ENCODE measurements at places on chromosomes 7 and 10.

- no peak for DNase-seq
Measured at GRCh38 chr7:136050462-136050847, 73.3 kb upstream of the MTPN start.

- DNase-seq: no peak
Measured at GRCh38 chr7:111540199-111540815, 22.0 kb downstream of the IMMP2L start.

GRCh38 chr7:106568680-106569499, 92.1 kb downstream of the CCDC71L start:
- no peak for DNase-seq

- DNase-seq: no peak
Measured at GRCh38 chr10:29403208-29403607, 114.3 kb downstream of the LYZL1 start.

- DNase-seq: no peak
Measured at GRCh38 chr7:636396-636795, 90.1 kb upstream of the DNAAF5 start.

- DNase-seq: no peak
Measured at GRCh38 chr7:92057375-92057774, 76.9 kb downstream of the CYP51A1 start.

DNA sequence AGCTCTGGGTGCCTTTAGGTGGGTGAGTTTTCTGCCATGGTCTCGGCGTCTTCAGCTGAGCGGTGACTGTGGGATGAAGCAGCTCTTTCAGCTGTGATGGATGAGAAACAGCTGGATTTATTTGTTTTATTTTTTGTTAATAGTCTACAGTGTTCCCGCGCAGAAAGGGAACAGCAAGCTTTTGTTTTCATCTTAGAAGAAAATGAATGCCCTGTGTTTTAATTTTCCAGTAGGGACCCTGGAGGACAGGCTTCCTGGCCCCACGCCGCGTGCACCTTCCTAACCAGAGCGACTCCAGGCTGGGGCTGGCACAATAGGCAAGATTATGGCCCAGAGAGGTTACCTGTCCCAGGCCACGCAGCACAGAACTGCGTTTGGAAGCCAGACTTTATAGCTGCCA, 57.6 kb downstream of the GTF2IRD1 start:
- DNase-seq: no peak

GRCh38 chr10:132363376-132363775, 31.4 kb downstream of the LRRC27 start:
- no peak for DNase-seq

DNA sequence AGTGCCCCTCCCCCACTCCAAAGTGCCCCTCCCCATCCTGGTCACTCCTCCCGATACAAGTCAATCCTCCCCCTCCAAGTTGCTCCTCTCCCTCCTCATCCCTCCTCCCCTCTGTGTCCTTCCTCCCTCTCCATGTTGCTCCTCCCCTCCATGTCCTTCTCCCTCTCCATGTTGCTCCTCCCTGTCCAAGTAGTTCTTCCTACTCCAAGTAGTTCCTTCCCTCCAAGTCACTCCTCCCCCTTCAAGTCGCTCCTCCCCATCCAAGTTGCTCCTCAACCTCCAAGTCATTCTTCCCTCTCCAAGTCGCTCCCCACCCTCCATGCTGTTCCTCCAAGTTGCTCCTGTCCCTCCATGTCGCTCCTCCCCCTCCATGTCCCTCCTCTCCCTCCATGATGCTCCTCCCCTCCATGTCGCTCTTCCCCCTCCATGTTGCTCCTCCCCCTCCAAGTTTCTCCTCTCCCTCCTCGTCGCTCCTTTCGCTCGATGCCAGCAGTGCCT, 8.6 kb upstream of the WBP1L start:
- DNase-seq: no peak

DNA sequence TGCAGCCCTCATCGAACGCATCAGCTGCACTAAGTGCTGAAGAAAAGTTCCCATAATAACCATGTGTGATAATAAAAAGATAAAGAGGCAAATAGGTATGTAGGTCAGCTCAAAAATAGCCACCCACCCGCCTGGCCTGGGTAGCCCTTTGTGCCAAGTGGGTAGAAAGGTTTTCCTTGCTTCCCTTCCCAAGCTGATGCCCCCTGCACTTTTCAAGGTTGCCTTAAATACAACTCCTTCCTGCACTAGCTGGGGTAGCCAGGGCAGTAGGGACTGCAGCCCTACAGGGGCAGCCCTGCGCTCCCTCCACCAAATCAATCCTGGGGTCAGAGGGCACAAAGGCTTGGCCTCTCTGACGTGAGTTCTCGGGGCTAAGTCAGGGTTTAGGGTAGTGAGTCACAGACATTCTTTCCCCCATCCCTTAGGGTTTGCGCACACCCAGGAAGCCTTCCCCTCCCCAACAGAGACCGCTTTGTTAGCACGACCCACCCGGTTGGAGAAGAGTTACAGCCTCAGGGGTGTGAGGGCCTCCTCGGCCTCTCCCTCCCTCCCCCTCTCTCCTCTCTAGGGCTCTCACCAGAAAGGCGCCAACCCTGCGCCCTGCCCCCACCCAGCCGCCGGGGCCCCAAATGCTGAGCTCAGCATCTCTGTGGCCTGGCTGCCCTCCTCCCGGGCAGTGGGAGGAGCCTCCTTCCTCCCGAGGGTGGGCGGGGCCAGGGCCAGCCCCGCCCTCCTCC, 13.3 kb upstream of the DDIT4 start:
- no peak for DNase-seq

DNA sequence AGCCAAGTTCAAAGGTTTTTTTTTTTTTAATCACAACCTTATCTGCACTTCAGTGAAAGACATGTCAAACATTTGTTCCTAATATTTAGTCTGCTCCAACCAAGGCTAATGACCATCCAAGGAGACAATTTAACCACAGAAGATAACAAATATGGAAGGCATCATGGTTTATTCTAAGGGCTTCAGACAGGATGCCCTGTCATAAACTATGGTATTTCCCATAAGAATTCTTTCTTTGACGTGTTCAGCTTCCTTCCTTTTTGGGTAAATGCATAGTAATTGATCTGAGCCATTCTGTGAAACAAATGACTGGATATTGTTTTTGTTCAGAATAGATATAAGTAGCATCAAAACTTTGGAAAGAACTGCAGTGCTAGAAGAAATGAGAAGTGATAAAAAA, 326.5 kb upstream of the AOAH start:
- DNase-seq: no peak

DNA sequence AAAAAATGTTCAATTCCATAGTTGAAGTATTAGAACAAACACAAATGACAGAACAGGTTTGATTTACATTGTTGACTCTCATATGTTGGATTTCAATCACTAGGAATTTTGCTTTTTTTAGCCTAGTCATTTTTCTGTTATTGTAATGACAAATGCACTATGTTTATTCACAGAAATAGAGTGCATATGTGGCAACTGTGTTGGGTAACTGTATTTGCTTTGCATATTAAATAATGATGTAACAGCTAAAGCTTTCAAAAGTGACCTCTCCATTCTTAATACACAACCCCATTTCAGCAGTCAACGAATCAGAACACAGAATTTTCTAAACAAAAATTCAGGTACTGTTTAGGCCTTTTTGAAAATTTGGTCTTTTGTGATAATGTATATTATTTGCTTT, 54.0 kb upstream of the SLC26A5 start:
- no peak for DNase-seq

- no peak for DNase-seq
Measured at GRCh38 chr7:149476791-149477190, 15.9 kb upstream of the ZNF777 start.

- no peak for DNase-seq
Measured at GRCh38 chr10:86684331-86685097, 16.2 kb downstream of the LDB3 start.

GRCh38 chr10:43230909-43231522, 35.8 kb downstream of the RASGEF1A start:
- no peak for DNase-seq

DNA sequence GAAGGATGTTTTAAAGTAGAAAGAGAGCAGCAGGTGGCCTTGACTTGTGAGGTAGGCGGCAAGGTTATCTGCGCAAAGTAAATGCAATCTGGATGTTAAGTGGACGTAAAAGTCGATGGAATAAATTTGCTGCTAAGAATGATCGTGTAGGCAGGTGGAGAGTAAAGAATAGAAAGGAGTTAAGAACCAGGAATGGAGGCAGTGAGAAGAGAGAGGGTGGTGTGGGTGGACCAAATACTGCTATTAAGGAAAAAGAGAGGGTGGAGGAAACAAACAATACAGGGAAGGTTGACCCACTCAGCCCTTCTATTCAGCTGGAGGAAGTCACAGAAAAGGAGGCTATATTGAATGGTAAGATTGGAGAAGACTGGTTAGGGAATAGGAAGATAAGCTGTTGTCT, 1.9 kb upstream of the CUL1 start:
- DNase-seq: no peak

DNA sequence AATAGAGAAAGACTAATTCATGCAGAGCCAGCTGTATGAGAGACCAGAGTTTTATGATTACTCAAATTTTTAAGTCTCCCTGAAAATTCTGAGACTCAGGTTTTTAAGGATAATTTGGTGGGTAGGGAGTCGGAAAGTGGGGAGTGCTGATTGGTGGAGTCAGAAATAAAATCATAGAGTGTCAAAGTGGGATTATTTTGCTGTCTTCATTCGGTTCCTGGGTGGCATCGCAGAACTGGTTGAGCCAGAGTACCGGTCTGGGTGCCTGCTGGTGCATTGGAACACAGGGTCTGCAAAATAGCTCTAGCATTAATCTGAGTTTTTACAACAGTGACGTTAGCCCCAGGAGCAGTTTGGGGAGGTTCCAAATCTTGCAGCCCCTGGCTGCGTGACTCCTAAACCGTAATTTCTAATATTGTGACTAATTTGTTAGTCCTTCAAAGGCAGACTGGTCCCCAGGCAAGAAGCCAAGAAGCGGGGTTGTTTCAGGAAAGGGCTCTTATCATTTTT, 32.4 kb downstream of the GPRIN2 start:
- DNase-seq: no peak

- no peak for DNase-seq
Measured at GRCh38 chr10:90407131-90407530, 450.7 kb downstream of the HTR7 start.

DNA sequence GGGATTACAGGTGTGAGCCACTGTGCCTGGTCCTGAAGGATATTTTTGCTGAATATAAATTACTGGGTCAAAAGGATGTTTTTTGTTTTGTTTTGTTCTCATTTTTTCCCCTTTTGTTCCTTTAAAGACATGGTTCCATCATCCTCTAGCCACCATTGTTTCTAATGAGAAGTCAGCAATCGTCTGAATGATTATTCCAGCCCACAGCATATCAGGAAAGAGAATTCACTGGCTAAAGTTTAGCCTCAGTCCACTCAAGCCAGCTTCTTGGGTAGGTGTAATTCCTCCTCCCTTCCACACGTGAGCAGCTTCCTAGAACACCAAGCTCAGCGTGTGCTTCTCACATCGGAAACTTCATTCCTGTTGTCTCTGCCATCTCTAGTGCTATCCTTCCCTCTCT, 112.8 kb upstream of the INSIG1 start:
- DNase-seq: no peak

DNA sequence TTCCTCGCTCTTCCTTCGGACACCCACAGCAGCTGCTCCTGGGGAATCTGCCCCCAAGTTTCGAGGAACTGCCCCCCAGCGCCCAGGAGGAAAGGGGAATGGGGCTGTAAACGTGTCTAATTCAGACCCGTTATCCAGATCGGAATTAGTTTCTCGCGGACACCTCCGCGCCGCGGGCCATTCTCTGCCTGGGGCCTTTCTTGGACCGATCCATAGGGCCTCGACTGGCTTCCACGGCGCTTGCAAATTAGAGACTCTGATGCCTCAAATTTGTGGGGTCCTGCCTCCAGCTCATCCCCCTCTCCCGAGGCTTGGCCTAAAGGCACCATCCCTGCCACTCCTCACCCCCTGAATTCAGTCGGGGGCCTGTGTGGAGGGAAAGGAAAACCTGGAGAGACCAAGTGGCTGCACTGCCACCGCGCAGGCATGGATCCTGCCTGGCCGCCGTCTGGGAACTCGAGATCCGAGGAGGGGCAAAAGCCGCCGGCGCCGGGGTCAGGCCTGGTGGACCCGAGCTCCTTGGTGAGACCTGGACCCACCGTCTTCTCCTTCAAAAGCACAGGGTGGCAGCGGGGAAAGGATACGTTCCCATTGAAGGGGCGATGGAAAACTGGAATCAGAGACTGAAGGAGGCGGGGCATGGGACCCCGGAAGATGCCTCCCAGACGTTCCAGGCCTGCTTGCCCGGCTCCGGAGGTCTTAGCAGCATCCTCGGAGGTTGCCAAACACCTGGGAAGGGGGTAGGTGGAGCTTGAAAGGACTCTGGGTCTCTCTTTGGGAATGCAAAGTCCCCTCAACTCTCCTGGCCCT, 13.7 kb downstream of the LBX1 start:
- no peak for DNase-seq

DNA sequence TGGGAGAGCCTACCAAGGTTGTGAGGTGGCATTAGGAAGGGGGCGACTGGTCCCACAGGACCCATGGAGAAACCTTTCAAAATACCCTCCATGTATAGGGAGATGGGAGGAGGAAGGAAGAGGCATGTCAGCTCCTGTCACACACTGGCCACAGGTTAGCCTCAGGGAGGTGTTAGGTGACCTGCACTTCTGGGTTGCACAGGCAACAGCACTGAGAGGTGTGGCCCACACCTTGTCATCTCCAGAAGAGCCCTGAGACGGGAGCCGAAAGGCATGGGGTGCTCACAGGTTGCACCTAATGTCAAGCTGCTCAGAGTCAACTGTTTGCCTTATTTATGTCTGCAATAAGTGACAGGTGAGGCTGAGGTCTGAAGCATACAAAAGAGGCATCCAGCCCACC, 14.6 kb upstream of the USP6NL start:
- DNase-seq: no peak

- DNase-seq: no peak
Measured at GRCh38 chr10:16440396-16441133, 3.8 kb downstream of the PTER start.

DNA sequence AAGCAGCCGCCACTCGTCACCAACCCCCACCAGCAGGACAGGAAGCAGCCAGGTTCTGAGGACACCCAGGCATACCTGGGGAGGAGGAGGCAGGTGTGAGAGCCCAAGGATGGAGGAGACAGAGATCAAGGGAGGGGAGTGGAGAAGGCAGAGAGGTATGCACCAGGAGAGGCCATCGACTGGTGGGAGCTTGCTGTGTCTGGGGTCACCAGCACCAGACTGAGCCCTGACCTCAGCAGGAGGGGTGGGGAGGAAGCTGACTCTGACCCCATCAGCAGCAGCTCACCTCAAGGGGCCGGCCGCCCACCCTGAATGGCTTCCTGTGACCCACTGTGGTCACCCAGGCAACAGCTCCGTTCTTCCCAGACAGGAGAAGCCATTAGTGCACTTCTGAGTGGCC, 7.8 kb downstream of the VIPR2 start:
- no peak for DNase-seq

- no peak for DNase-seq
Measured at GRCh38 chr7:151249034-151249731, 689 bp upstream of the SMARCD3 start.

- DNase-seq: no peak
Measured at GRCh38 chr7:151232917-151233701, 826 bp downstream of the CHPF2 start.

DNA sequence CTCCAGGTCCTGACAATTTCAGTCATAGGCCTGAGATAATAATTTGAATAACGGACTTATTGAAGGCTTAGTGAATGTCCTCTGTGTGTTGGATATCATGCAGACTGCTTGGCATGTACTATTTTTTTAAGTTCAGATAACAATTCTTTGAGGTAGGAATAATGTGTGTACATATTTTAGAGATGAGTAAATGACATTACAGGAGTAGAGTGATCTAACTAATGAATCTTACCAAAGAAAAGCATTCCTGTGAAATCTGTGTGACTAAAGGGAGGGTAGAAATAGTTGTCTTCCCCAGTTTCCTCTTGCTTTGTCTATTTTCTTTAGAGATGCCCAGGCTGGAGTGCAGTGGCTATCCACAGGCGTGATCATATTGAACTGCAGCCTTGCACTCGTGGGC, 391.8 kb upstream of the ETV1 start:
- no peak for DNase-seq

GRCh38 chr10:28997734-28998133, 291.1 kb upstream of the LYZL1 start:
- no peak for DNase-seq
